T1000 (cell line): ENCODE measurements at places on chromosomes 6 and 20.

- no peak for DNase-seq
These were observed 16.7 kb downstream of the TAB2 start for GRCh38 chr6:149334201-149334600.

GRCh38 chr6:132380358-132381029 is 20.8 kb downstream of the MOXD1 start:
- no peak for DNase-seq

DNA sequence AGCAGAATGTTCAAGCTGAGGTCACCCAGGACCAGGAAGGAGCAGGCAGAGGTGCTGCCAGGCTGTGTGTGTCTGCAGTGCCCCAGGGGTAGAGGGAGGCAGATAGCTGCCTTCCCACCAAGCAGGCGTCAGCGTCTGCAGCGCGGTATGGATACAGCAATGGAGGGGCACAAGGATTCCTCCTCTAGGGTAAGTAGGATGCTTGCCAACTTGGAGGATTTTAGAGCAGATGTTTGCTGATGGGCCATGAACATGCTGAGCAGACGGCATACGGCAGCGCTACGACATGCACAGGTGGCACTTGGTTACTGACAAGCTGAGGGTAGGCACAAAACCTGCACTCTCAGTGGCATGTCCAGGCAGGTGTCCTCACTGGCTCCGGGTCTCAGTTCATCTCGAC is 48.1 kb downstream of the PSMG4 start:
- DNase-seq, result no peak

- no peak for DNase-seq
These were observed 5.0 kb upstream of the GABRR1 start for GRCh38 chr6:89221971-89222711.

DNA sequence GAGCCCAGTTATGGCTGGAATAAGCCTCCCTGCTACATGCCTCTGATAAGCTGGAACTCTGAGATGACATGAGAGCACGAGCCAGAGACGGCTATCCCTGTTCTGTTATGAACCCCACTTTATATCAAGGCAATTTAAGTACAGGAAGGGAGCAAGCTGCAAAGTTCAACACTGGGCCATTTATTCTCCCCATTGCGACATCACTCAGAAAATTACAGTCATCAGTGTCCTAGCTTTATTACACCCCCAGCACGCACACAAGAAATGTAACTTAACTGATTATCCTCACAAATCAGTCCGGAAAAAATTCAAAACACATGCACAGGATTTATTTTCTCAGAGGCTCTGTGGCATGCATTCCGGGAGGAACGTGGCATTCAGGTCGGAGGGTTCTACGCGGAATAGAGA is 125.3 kb upstream of the SLC2A12 start:
- DNase-seq, result no peak

DNA sequence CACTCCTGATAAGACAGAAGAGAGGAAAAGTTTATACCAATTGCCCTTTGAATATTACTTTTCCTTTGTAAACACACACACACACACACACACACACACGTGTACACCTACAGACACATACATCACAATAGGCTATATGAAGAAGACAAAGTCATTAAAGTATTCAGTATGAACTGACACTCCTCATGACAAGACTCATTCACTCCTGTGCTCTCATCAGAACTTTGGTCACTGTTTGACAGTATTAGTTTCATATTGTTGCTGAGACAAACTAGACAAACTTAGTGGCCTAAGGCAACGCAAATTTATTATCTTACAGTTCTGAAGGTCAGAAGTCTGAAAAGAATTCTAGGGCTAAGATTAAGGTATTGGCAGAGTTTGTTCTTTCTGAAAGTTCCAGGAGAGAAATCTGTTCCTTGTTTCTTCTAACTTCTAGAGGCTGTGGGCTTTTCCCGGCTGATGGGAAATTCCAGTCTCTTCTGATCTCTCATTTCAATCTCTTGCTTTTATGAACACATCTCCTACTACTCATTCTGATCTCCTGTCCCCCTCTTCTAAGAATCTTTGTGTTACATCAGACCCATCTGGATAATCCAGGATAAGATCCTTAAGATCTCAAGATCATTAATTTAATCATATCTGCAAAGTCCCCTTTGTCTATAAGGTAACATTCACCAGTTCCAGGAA is 171.3 kb downstream of the HACE1 start:
- DNase-seq, result no peak

GRCh38 chr6:165833355-165833754 is 170.3 kb upstream of the PDE10A start:
- DNase-seq, result no peak

DNA sequence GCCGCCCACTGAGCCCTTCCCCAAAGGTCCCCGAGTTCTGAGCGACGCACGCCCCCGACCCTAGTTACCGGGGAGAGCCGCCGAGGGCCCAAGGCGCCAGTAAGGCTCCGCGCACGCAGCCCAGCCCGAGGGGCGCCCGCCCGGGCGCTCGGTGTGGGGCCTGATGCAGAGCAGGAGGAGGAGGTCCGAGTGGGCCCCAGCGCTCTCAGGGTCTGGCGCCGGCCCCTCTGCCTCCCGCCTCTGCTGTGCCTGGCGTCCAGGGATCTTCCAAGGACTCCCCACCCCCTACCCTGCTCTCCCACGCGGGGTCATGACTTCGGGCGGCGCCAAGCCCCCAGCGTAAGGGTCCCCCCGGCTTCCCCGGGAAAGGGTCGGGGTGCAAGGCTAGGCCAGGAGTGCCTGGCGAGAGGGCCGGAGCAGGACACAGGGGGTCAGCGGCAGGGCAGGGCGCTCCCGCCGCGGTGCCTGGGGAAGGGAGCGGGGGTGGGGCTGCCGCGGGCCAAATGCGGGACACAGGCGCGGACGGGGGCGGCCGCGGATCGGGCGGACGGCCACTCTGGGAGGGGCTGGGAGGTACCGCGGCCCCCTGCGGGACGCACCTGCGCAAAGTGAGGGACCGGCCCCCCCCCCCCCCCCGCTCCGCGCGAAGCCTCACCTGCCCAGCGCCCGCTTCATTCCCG is 637 bp downstream of the ABHD12 start:
- no peak for DNase-seq

- DNase-seq, result no peak
These were observed 152.2 kb downstream of the OPN5 start for GRCh38 chr6:47934023-47934422.

- no peak for DNase-seq
These were observed 41.2 kb downstream of the PTPRK start for GRCh38 chr6:128479048-128479666.

- no peak for DNase-seq
These were observed 26.2 kb upstream of the TSHZ2 start for GRCh38 chr20:52945862-52946522.
